ENCODE measurements at places on chromosomes 5 and 9.

DNA sequence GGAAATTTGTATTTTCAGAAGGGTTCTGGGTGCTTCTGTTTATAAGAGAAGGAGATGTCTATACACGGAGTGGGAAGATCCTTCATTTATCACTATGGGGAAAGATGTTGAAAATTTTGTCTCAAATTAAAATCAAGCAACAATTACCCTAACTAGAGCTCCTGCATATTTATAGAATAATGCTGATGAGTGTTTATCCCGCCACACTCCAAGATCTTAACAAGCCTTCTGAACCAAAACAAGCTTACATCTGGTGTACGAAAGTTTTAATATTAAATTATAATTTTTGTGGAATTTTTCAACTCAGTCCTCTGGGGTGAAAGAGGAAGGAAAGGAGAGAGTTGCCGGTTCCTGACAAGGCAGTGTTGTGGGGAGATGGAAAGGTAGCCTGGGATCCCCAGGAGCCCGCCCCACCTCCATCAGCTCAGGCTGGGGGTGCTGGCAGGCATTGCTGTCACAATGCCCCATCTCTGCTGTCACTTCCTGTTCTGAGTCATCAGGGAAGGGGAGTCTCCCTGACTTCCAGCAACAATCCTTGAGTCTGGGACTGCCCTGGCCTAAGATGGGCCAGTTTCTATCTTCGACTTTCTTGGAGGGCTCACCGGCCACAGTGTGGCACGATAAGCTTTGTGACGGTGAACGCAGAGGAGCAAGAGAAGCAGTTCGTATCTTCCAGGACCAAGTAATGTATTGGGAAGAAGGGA, 64.5 kb downstream of the ERAP1 start:
- DNase-seq: no peak

DNA sequence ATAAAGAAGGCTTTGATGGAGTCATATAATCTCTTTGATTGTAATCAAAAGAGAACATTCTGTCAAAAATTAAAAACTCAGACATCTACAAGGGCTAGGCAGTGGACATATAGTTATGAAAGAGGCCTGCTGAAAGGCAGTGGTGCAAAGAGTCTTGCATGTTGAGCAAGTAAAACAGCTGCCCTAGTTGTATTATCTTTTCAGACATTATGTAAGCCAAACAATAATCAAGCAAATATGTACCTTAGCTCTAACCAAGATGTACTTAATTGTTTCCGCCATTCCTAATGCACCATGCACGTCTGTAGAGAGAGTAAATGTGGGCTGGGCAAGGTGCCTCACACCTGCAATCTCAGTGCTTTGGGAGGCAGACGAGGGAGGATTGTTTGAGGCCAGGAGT, 14.3 kb downstream of the GAPT start:
- no peak for DNase-seq

DNA sequence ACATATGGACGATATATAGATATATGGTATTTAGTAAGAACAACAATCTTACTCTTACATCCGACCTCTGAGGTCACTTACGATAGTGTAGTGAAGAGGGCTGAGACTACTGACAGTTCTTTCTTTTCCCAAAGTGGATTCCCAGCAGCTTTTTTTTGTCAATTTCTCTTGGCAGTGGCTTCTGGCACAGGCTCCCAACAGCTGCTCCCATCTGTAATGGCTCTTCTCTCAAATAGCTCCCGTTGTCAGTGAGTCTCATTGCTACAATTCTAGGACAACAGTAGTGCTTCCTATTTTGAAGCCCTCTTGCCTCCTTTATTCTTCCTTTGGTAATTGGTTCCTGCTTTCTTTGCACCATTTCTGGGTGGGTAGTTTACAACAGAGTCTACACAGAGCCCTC, 68.4 kb downstream of the SLC25A46 start:
- DNase-seq: no peak

GRCh38 chr5:65290677-65291076, 191.0 kb downstream of the ADAMTS6 start:
- DNase-seq: no peak

DNA sequence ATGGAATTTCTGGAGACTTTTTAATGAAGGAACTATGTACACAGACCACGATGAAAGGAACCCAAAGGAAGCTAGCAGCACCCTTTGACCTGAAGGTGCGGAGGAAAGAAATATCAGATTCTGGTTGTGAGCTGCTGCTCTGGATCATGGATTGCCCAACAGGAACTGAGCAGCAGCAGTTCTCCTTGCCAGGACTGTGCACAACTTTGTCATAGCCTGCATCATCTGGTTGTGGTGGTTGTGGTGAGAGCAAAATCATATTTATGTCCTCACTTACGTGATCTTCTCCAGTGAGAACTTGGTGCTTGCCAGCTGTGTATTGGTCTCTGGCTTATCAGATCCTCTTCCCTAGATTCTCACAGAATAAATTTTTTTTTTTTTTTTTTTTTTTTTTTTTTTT, 70.7 kb upstream of the LPAR1 start:
- DNase-seq: no peak

- no peak for DNase-seq
Measured at GRCh38 chr5:78755822-78756429, 107.4 kb upstream of the LHFPL2 start.
